ENCODE measurements at places on chromosomes 7 and 10. TPM values are rescaled to one million over a fixed set of nuclear protein-coding genes. Genes with fewer than 3 reads are reported as not detected.

PLAC9 gene
- total RNA-seq = not detected

- no peak overlapping the region for H3K4me3 ChIP-seq
- H3K27ac ChIP-seq = no peak overlapping the region
- DNase-seq = no peak
- no peaks in the 10 kb centered on the region for H3K4me1 ChIP-seq
- H3K36me3 ChIP-seq = no peaks in the 10 kb centered on the region
Measured at GRCh38 chr7:128434413-128435326, 21.0 kb upstream of the HILPDA start.

DNA sequence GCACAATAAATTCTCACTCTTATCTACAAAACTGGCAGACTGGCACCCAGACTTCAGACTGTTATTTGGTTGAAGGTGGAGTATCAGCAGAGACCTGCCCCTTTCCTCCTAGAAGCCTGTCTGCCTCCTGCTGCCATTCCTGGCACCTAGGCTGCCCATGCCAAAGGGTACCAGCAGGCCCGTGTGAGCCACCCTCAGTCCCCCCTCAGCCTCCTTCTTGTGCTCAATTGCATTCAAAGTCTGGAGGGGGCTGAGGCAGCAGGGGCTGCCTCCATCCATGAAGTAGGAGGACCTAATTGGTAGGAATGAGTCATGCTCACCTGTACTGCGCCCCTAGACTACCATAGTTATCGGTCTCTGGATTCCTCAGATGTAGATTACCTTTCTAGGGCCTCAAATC, 440.9 kb upstream of the GRM3 start:
- no peak overlapping the region for H3K27ac ChIP-seq
- H3K4me3 ChIP-seq = no peak overlapping the region
- H3K4me1 ChIP-seq = no peaks in the 10 kb centered on the region
- DNase-seq = no peak
- H3K27me3 ChIP-seq = no peaks in the 10 kb centered on the region

DNA sequence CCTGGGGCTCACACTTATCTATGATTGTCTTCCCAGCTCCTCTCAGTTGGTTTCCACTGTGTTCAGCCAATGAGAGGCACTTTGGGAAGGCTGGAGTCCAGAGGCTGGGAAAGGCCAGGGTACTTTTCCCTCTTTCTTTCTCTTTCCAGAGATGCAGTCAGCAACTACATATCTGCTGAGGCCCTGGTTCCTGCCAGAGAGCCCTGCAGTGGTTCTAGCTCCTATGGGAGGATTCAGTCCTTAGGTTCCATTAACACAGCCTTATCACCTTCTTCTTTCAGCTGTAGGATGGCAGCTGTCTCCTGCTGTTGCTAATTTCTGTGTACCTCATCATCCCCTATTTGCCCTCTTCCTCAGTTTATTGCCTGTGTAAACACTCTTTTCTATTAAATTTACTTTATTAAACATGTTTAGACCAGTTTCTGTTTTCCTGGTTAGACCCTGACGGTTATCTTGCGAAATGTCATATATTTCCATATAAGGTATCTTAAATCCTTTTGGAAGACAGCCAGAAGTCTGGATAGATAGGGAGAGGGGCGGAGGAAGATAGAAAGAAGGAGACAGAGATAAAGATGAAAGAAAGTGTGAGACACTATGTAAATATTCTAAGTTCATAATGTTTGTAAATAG, 100.3 kb downstream of the HGF start:
- H3K27me3 ChIP-seq = no peaks in the 10 kb centered on the region
- H3K27ac ChIP-seq = no peak overlapping the region
- no peak for DNase-seq
- no peaks in the 10 kb centered on the region for H3K36me3 ChIP-seq

LIPM gene
- total RNA-seq = not detected

DNA sequence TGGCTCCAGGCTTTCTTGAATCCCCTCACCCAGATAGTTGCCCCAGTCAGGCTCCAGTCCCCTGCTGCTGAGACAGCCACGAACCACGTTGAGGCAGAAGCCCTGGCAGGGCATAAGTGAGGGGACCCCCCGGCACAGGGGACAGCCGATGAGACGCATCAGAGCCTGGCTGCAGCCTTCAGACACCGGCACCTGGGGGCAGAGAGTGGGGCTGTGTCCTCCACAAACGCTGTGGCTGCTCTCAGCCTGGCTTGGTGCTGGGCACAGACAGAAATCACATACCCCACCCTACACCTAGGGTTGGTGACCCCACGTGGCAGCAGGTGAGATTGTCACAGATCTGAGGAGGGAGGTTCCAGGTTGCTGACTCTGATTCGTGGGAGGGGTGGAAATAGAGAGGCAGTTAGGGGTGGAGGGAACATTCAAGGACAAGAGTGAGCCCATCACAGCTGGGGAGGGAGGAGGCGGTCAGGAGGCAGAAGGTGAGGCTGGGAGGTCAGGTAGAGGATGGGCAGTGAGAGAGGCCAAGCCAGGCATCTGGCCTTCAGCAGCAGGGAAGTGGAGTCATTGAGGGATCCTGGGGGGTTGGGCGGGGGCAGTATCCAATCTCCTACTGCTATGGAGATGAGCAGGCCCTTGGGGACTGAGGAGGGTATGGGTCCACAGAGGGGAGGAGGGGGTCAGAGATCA, 3.2 kb downstream of the GPC2 start:
- no peaks in the 10 kb centered on the region for H3K27me3 ChIP-seq
- H3K4me3 ChIP-seq = no peak overlapping the region
- no peak for DNase-seq
- no peaks in the 10 kb centered on the region for H3K4me1 ChIP-seq
- no peak overlapping the region for H3K27ac ChIP-seq

BMPER gene
- total RNA-seq = 17.1 TPM

GRCh38 chr10:34746094-34746493, 69.0 kb downstream of the PARD3 start:
- no peaks in the 10 kb centered on the region for H3K27me3 ChIP-seq
- H3K4me1 ChIP-seq = peaks cover 2% of the 10 kb centered on the region
- H3K4me3 ChIP-seq = no peak overlapping the region

RNF32 gene
- 0.66 TPM for total RNA-seq

DNA sequence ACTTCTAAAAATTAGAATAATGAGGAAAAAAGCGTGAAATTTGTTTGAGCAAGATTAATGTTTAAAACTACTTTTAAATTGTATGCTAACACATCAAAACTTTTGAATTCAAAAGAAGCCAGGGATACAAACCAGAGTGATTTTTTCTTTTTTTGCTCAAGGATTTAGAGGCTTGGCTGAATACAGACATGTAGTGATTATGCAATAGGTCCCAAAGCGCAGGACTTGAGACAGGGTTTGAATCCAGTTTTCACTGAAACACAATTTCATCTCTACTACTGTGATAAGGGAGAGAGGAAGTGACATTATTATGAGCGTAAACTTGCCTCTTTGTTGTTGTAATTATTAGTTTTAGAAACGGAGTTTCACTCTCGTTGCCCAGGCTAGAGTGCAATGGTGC, 207.3 kb downstream of the ZNF33B start:
- H3K36me3 ChIP-seq = no peaks in the 10 kb centered on the region
- no peak overlapping the region for H3K4me3 ChIP-seq
- H3K4me1 ChIP-seq = no peaks in the 10 kb centered on the region
- H3K27ac ChIP-seq = no peak overlapping the region
- no peak for DNase-seq

PWWP2B gene
- total RNA-seq = 12.2 TPM

CTNNA3 gene
- total RNA-seq = 1.1 TPM

SLC26A3 gene
- not detected for total RNA-seq

DNA sequence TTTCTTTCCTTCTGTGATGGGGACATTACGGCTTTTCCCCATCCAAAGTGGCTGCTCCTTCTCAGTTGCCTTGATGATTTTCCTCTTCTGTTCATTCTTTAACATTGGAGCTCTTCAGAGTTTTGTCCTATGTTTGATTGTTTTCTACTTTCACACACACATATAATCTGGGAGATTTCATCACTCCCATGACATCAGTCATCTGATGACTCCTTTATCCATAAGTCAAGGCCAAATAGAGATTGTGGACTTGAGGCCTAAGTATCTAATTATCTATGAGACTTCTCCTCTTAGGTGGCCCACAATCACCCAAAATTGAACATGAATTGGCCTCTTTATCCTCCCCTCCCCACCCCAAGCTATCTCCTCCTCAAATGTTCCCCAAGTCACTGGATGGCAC, 5.3 kb upstream of the COL1A2 start:
- no peak overlapping the region for H3K4me3 ChIP-seq
- H3K27me3 ChIP-seq = no peaks in the 10 kb centered on the region
- no peaks in the 10 kb centered on the region for H3K36me3 ChIP-seq

DNA sequence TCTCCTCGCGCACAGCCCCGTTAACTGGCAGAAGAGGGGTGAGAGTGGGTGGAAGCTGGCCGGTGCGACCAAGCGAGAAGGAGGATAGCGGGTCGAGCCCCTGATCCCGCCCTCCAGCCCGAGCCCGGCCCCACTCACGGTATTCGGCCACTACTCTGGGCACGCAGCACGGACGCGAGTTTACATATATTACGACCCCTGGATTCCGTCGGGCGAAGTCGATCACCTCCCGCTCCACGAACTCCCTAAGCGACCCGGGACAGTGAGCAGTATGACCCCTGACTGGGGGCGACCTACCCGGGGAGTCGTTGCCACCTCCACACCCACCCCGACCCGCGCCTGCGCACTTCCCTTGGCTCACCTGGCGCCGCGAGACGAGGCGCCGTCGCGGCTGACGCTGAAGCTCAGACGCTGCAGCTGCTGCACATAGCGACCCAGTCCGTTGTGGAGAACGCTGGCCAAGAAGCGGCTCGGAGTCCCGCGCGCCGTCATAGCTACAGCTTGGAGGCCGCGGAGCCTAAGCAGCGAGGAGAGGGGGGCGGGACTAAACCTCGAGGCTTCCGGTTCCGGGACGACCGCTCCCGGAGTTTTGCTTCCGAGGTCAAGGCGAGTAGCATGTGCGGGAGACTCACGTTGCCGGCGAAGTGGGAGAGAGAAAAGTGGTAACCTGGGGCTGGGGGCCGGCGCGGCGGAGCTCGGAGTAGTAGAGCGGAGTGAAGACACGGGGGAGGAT, at the start of the genes MRPL43 and TWNK:
MRPL43 (minus strand) TSS at position 546 of the 733 bp plus-strand sequence; CDS start at position 492, 54 bp downstream.
TWNK (plus strand) TSS at position 592 of the 733 bp plus-strand sequence. CDS start 668 bp downstream, outside the sequence.
- peak within 1 kb of the TSS; percentile 96 for H3K4me3 ChIP-seq
- H3K27ac ChIP-seq = peak within 1 kb of the TSS; percentile 78
- peak; percentile 83 for DNase-seq
- H3K27me3 ChIP-seq = no peaks in the 10 kb centered on the region
- peaks cover 29% of the 10 kb centered on the region for H3K4me1 ChIP-seq

- H3K27ac ChIP-seq = no peak overlapping the region
- no peaks in the 10 kb centered on the region for H3K27me3 ChIP-seq
- no peak overlapping the region for H3K4me3 ChIP-seq
Measured at GRCh38 chr7:35729061-35729783, 34.3 kb upstream of the HERPUD2 start.

ADAM12 gene
- 0.06 TPM for total RNA-seq

DNA sequence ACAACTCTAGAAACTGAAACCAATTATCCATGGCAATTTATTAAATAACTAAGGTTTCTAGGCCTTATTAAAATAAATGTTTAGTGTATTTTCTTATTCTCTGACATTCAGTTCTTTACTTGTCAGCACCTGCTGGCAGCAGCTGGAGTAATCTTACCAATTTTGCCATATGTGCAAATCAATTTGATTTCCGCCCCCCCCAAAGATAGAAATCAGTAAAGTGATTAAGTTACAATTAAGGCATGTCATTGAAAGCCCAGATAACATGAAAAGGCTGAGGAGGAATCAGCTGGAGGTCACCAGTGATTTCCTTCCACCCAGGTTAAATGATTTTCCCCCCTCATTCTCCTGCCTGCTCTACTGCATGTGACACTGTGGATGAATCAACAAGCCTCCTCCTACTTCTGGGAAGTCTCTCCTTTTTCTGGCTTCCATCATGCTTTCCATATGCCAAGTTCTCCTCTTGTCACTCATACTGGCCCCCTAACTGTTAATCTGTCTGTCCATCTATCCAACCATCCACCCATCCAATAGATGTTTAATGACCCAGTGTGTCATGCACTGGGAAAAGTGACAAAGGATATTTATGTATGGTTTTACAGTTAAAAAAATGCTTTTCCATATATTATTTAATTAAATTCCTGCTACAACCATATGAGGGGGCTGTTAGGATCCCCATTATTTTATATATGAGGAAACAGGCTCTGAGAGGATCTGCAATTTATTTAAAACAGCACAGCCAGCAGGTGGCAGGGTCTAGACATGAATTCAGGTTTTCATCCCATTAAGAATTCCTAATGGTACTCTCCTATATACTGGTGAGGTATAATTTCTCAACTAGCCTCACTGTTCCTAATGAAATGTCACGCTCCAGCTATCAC, 116.5 kb downstream of the ATXN7L1 start:
- DNase-seq = peak; percentile 55
- H3K4me3 ChIP-seq = no peak overlapping the region
- H3K36me3 ChIP-seq = no peaks in the 10 kb centered on the region

DNA sequence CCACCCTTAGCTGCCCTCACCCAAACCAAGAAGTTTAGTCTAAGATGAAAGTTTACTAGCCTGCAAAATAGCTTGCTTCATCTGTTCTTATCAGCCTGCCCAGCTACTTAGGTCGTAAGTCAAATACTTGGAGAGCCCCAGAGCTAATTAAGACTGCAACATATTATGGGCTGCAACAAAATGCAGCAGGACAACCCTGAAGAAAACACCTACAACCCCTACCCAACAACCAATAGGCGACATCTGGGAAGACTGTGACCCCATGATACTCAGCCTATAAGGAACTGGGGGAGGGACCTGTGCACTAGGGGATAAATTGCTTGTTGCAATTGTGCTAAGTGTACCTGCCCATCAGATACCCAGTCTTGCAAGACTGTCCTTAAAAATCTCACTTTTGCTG, 64.1 kb downstream of the LYZL2 start:
- H3K4me3 ChIP-seq = no peak overlapping the region
- H3K36me3 ChIP-seq = no peaks in the 10 kb centered on the region
- H3K27ac ChIP-seq = no peak overlapping the region
- H3K27me3 ChIP-seq = no peaks in the 10 kb centered on the region
- no peak for DNase-seq

PON2 gene
- 124 TPM for total RNA-seq

GRCh38 chr7:67738958-67739357, 742.3 kb downstream of the TYW1 start:
- no peaks in the 10 kb centered on the region for H3K36me3 ChIP-seq
- no peak overlapping the region for H3K27ac ChIP-seq
- peak; percentile 76 for DNase-seq
- no peak overlapping the region for H3K4me3 ChIP-seq
- no peaks in the 10 kb centered on the region for H3K4me1 ChIP-seq

RBP4 gene
- total RNA-seq = 8,539 TPM

GATA3 gene
- total RNA-seq = not detected

PRDX3 gene
- total RNA-seq = 235 TPM

DNA sequence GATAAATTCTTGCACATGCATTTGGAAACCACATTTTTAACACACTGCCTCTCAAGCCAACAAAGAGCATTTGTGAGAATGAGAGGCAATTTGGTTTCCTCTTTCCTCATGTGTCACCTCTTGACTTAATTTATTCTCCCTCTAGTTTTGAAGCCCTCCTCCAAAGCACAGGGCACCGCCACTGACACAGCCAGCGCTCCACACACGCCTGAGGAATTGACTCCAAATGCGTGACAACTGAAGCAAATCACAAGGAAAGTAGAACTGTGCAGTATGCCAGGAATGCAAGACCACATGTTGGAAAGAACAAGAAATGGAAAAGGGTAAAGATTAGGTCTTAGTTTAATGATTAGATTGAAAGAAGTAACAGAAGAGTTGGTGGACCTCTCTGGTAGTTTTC, 173.3 kb downstream of the LSM5 start:
- H3K27me3 ChIP-seq = no peaks in the 10 kb centered on the region
- no peak for DNase-seq
- H3K4me3 ChIP-seq = no peak overlapping the region
- no peaks in the 10 kb centered on the region for H3K4me1 ChIP-seq
- no peaks in the 10 kb centered on the region for H3K36me3 ChIP-seq
- H3K27ac ChIP-seq = no peak overlapping the region

GRCh38 chr10:124737221-124737620, 7.0 kb downstream of the FAM53B start:
- no peak for DNase-seq
- no peaks in the 10 kb centered on the region for H3K36me3 ChIP-seq

Data from right lobe of liver (tissue), 6 donors.